RWPE1 (cell line): ENCODE measurements at places on chromosomes 6 and 20.

DNA sequence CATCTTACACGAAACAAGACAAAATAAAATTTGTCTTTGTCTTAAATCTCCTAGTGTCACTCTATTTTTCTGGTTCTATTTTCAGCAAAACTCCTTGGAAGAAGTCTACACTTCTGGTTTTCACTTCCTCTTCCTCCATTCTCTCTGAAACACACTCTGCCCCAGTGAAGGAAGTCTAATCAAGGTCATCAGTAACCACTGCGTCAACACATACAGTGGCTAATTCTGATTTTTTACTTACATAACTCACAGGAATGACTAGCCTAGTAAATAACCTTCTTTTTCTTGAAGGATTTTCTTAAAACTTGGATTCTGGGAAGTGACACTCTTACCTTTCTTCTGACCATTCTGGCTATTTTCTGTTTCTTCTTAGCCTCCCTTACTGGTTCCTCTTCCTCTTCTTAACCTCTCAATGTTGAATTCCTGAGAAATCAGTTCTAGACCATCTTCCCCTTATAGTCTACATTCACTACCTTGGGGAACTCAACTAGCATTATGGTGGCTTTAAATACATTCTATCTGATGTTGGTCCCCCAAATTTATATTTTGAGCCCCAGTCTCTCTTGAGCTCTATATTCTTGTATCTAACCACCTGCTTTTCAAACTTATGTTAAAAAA is 37.5 kb downstream of the AIG1 start:
- no peak for DNase-seq

- DNase-seq, result no peak
These were observed 4.2 kb downstream of the DUSP22 start for GRCh38 chr6:296151-297122.

DNA sequence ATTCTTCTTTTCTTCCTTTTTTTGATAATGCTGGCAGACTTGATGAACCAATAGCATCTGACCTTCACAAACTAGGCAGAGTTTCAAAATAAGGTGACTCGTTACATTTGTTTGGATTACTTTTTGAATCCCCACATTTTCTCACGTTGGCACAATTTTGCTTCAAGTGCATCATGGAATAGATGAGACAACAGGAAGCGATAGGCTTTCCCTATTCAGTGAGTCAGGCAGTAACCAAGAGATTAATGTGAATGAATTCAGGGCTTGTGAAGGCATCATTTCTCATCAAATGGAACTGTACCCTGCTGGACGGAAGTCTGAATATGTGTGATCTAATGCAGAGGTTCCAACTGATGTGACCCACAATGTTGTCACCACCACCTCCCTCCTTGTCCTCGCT is 10.7 kb downstream of the RFPL4B start:
- no peak for DNase-seq

GRCh38 chr6:26284537-26285142 is 80.4 kb upstream of the BTN3A2 start:
- no peak for DNase-seq

- DNase-seq, result no peak
These were observed 263.4 kb downstream of the CDC5L start for GRCh38 chr6:44650947-44651346.

DNA sequence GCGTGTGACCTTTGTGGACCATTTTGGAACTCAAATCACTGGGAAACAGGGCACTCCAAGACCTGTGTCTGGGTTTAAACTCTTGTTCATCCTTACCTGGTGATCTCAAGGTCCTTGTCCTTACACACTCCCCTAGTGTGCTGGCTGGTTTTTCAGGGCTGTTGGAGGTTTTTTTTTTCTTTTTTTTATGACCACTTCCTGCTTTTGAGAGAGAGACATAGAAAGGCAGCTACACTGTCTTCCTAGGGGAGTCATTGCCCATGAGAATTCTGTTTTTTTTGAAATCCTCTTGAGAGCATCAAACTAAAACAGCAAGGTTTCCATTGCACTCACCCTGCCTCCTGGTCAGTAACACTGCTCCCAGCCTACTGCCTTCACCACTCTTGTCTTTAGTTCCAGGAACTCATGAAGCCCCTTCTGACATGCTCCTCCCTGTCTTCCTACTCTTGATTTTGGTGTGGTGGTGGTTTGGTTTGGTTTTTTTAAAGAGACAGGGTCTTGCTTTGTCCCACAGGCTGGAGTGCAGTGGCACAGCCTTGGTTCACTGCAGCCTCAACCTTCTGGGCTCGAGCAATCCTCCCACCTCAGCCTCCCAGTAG is 28.6 kb downstream of the PRPH2 start:
- DNase-seq, result no peak

GRCh38 chr6:13034316-13034715 is 294.0 kb downstream of the TBC1D7 start:
- DNase-seq, result no peak

DNA sequence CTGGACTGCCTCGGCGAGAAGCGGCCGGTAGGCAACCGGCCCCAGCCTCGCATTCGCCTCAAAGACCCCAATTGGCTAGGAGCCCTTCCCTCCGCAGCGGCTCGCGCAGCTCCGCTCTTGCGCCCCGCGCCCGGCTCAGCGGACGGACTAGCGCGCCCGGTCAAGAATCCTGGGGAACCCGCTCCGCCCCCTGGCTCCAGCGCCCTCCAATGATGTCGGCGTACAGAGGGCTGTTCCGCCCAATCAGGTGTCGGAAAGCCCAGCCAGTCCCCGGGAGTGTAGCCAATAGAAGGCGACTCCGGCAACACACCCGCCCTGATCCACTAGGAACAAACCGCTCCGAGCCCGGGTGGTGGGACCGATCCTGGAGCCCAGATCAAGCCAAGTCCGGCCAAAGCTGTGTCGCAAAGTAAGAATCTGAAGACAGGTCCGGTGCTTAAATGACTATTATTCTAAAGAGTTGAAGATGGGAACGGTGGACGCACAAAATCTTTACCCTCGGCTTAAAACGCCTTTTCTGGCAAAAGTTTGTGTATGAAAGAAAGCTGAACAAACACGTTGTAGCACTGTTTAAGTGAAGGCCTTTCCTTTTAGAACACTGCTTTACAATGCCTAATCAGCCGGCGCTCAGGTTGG is 132.2 kb downstream of the OGFRL1 start:
- peak; percentile 97 for DNase-seq

- no peak for DNase-seq
These were observed 725.5 kb downstream of the TBC1D32 start for GRCh38 chr6:120608826-120609225.

DNA sequence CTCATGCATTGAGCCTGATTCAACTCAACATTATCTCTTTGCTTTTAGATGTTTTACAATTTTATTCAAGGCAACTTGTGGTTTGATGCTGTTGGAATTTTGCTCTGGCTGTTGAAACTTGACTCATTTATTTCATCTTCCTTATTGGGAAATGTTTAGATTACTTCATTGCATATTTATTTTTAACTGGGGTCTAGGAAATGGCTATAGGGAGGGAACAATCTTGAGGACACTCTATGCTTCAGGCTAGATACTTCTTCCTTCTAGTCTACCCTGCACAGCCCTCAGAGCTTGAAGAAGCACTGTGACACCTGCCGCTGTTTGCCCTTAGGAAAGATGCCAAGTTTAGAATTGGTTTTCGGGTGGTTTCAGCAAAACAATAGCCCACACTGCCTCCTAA is 183.4 kb downstream of the ADGRG6 start:
- no peak for DNase-seq

DNA sequence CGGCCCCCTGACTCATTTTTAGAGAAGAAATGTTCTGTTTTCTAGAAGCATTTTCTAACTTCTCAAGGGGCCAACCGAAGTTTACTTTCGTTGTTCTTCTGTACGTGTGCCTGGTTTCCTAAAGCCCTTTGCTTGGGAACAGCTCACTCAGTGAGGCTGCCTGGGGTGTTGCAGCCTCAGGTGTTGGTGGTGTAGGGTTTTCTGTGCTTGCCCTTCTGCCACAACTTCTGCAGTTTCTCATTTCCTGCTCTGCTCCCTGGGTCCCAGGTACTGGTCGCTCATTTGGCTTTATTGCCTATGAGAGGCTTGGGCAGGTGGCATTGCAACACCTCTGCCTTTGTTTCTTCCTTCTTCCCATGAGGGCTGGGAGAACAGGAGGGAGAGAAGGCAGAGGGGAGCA is 278.3 kb downstream of the SOX4 start:
- DNase-seq, result no peak

DNA sequence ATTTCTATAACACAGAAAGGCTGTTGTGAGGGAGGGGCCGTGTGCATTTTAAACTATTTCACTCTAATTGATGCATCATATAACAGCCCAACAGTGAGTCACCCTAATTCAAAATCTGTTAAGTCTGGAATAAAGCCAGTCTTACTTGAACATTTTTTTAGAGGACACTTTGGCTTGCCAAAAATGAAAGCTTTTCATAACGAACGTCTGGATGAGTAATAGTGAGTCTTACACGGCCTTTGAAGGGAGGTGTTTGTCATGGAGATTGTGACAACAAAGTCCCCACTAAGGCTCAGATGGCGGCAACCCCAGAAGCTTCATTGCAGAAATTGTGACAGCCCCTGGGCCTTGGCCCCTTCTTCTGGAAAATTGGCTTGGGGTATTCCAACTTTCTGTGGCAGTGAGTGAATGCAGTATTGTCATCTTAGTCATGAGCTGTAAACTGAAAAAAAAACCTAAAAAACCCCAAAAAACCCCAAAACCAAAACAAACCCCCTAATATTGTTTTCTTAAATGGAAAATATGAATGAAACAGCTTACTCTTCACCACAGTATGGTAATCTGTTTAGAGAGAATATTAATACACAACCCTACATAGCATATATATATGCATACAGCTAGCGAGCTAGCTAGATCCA is 92.6 kb upstream of the CLDN20 start:
- peak; percentile 79 for DNase-seq

GRCh38 chr6:51743999-51744398 is 343.4 kb downstream of the PKHD1 start:
- no peak for DNase-seq

- no peak for DNase-seq
These were observed 27.5 kb downstream of the DAAM2 start for GRCh38 chr6:39819676-39820075.

- peak; percentile 25 for DNase-seq
These were observed 14.1 kb upstream of the TENT5A start for GRCh38 chr6:81766482-81767069.

DNA sequence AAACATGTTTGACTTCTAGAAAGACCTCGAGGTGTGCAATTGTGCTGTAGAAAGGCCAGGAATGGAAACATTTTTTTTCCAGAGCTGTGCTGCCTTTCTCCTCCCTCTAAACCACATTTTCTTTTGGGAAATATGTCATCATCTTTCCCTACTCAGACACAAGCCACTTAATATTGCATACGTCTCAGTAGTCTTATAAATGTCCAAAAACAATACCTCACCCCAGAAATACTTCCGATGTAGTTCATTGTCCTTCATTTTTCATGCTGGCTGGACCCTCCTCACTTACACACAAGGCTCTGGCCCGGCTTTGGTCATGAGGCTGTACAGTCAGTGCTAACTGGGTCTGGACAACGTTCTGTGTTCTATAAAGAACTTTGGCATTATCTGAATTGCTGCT is 126.4 kb downstream of the SCML4 start:
- DNase-seq, result no peak

DNA sequence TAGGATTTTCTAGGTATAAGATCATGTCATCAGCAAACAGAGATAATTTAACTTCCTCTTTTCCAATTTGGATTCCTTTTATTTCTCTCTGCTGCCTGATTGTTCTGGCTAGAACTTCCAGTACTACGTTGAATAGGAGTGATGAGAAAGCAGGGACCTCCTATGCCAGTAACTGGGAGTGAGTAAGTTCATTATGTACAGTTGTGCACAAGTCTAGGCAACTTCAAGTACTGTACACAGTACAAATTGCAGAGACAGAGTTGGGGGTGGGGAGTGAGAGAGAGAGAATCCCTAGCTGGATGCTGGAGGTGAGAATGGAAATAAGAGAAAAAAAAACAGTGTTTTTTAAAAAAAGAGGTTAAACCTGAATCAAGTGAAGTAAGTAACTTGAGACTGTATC is 210.2 kb downstream of the MMUT start:
- no peak for DNase-seq

GRCh38 chr6:37717836-37718251 is 20.2 kb upstream of the MDGA1 start:
- DNase-seq, result no peak

GRCh38 chr6:36032261-36032660 is 4.7 kb downstream of the MAPK14 start:
- DNase-seq, result no peak

- DNase-seq, result no peak
These were observed 84.7 kb upstream of the SCP2D1 start for GRCh38 chr20:18728870-18729224.

GRCh38 chr6:139373154-139373927 is 1.1 kb downstream of the CITED2 start:
- peak; percentile 30 for DNase-seq

GRCh38 chr20:48092596-48093280 is 307.5 kb upstream of the SULF2 start:
- DNase-seq, result no peak

DNA sequence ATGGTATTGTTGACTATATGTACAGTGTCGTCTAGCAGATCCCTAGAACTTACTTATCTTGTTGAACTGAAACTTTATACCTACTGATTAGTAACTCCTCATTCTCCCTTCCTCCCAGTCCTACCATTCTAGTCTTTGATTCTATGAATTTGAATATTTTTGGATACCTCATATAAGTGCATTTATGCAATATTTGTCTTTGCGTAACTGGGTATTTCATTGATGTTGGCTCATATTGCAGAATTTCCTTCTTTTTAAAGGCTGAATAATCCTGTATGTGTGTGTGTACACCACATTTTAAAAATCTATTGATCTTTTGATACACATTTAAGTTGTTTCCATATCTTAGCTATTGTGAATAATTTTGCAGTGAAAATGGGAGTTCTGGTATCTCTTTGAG is 119.9 kb downstream of the SOX4 start:
- DNase-seq, result no peak

DNA sequence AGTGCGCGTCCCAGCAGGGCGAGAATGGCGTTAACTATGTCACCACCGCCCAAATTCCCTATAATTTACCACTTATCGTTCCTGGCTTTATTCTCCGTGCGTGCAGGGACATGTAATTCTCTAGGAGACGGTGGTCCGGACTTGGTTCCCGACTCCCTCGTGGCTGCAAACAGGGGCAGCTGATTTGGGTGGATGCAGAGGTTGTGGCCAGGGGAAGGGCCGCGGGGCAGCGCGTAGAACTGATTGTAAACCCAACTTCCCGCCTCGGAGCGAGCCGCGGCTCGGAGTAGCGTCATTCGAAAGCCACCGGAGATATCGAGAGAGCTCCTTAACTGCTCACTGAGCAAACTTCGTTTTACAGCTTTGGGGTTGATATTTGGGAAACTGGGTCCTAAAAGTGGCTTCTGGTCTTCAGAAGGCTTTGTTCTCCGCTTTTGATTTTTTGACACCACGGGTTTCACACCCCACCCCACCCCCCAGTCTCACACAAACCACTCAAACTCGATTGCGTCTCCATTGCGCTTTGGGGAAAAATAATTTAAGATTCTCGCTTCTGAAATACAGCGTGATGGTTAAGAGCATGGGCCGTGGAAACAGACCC is 17.5 kb upstream of the ZSCAN9 start:
- DNase-seq, result no peak
